CD4-positive, alpha-beta T cell treated with Interleukin-10 for 1 hour (primary cell): ENCODE measurements at places on chromosomes 7 and 10.

GRCh38 chr7:106538638-106539037 lies 122.3 kb downstream of the CCDC71L start:
- no peak for DNase-seq

- no peak for DNase-seq
Observed at GRCh38 chr7:568031-568951, 48.6 kb upstream of the PDGFA start.

DNA sequence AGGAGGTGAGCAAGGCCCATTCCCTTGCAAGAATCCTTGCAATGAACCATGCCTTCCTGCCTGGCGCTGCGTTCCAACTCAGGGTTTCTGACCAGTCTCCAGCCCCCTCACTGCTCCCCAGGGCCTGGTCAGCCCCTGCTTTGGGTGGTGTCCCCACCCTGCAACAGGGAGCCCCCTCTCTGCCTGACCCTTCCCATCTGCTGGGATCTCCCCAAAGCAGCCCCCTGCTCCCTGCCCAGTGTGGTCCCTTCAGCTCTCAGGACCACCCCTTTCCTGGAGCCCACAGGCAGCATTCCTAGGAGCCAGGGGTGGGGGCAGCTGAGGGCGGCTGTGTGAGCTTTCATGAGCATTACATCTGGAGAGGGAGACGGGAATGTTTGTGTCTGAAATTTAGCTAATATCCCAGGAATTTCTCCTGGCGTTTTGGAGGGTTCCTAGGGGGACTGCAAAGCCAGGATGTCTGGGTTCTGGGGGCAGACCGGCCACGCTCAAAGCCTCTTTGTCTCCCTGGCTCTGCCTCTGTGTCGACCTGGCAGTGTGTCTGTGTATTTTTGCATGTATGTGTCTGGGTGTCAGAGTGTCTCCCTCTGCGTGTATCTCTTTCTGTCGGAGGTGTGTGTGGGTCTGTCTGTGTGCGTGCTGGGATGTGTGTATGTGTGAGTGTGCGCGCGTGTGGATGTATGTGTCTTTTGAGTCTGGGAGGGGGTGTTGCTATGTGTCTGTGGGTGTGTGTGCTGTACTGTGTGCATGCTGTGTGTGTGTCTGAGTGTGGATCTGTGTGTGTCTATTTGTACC lies 300.5 kb upstream of the ZMIZ1 start:
- DNase-seq: no peak

DNA sequence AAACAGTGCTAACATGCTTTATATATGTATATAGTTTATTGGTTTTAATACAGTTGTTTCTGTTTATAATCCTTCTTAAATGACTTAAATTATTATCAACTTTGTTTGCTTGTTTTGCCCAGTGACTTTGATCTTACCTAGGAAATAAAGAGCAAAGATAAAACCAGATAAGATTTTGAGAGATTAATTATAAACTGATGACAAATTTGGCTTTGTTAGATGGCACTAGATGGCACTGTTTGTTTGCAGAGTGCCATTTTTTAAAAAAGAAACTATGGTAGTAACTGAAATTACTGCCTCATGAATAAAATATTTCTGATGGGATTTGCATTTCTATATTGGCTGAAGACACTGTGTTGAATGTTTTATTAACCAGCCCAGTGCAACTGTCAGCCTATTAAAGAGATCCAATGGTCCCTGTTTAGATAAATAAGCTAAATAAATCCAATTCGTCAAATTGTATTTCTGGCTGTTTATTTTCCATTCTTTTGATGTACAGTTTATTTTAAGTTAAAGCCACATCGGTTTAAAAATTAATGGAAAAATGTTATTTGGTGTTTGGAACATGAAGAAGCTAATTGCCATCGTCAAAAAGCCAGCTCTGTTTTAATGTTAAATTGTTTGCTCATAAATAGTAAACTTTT lies 28.7 kb downstream of the VTI1A start:
- peak; percentile 12 for DNase-seq

DNA sequence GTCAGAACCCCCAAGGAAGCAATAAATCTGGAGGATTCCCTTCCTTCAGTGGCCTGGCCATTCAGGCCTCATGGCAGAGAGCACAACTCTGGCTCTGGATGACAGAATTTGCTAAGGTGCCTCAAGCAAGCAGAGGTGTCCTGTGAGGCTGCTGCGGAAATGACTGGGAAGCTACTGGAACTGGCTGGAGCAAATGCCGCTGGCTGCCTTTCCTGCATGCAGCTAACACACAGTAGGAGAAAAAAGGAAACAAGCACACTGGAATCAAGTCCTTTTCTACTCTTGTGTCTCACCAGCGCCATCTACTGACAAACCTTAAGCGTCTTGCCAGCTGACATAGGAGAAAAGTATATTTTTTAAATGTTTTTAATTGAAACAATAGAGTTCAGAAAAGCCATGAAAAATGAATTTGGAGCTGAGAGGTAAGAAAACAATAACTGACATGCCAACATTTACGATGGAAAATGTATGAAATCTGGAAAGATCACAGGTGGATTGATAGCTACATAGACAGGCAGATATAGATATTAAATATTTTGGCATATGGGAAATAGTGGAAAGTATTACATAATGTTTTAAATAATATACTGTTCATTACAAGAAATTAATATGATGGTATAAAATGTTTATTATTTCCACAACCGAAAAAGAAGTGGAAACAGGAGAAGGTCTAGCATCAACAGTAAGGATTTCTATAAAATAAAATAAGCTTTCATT lies 951.6 kb downstream of the ANKRD7 start:
- peak; percentile 2 for DNase-seq

- DNase-seq: no peak
Observed at GRCh38 chr7:98185101-98185500, 26.1 kb upstream of the BHLHA15 start.

DNA sequence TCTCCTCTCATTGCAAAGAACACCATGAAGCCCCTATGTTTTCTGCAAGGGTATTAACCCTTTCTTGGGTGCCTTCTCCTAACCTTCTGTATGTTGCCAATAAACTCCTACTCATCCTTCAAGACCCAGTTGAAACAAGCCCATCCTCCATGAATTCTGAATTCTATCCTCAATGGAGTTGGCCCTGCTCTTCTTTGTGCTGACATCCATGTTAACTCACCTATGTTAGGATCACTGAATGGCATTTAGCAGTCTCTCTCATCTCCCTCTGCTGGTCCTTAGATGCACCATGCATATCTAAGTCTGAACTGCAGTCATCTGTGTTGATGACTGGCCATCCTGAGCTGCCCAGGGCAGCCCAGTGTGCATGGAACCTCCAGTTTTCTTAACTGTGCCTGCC lies 129.8 kb downstream of the BUB3 start:
- no peak for DNase-seq

GRCh38 chr7:44735403-44736165 lies 13.1 kb upstream of the ZMIZ2 start:
- DNase-seq: peak; percentile 55

- DNase-seq: no peak
Observed at GRCh38 chr10:642186-642890, 47.1 kb downstream of the DIP2C start.

DNA sequence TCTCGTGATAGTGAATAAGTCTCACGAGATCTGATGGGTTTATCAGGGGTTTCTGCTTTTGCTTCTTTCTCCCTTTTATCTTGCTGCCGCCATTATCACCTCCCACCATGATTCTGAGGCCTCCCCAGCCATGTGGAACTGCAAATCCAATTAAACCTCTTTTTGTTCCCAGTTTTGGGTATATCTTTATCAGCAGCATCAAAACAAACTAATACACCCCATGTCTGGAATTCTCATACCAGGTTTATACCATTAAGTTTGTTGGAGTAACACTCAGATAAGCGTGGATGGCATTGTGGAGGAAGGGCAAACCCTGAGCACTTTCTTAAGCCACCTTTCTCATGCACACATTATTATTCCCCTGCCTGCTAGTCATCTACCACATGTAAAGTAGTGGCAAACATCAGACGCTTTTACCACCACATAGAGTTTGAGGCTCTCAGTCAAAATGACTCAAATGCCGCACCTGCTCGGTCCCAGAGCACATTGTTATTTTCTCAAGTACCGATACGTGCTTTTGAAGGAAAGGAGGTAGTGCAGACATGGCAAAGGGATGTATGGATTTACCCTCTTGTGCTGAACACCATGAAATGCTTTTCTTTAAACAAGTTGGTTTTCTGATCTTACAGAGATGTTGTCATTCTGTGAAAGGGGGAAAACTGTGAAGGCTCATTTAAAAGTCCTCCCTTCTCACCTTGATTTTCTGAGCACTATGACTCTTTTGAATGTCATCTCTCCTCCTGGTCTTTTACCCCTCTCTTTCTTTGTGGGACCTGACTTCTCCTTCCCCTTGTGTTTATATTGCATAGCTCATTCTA lies 429.7 kb downstream of the EXOC4 start:
- no peak for DNase-seq

DNA sequence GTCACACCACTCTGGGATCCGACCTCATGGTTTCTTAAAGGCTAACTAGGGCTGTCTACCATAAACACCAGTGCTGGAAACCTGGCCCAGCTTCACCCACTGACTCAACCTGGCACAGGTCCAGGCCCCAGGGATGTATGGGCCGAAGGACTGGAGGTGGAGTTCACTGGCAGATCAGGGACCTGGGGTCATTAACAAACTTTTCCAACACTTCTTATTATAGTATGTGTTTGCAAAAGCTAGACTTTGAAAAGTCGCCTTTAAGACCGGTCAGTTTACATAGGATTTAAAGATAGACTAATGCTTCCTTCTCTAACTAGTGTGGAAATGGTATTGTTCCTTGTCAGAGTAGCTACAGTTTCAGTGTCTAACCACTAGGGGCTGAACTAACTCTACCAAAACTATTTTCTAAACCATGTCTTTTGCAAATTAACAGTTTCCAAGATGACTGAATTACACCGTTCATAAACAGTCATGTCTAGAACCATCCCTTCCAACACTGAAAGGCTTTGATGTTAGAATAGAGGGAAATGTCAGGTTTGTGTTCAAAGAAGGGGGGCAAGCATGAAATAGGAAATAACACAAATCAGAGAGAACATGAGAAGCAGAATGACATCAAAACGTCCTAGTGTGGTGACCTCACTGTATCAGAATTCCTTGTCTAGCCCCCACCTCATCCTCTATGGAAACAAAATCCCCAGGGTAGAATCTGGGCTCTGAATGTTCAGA lies 29.7 kb downstream of the STN1 start:
- peak; percentile 74 for DNase-seq

DNA sequence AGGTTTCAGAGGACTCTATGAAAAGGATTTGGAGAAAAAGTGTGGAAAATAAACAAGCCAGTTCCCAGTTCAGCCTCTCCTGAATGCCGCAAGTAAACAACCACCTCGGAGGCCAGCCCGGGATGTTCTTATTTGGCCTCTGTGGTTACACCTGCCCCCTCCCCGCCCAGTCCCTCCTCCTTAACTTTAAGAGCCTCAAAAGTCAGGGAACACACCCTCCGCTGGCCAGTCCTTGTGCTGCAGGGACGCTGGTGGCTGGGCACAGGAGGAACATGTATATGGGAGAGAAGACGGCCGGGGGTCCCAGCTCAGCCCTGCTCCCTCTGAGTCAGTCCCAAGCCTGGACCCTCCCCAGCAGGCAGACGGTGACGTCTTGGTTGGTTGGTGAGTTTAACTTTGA lies 6.1 kb downstream of the CHST3 start:
- DNase-seq: no peak

DNA sequence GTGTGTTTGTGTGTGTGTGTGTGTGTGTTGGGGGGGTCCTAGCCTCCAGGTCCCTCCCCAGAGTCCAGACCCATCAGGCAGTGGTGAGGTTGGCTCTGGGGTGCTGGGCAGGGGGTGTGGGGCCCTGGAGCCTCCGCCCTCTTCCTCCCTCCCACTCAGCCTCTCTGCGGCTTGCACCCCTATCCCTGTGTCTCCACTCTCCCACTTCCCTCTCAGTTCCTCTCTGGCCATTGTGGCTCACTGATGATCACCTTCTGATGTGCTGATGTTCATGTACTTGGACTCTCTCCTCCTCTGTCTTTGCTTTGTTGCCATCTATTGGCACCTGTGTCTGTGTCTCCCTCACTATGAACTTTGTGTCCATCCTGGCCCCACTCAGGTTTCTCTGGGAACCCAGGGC lies 298.7 kb downstream of the ZEB1 start:
- no peak for DNase-seq

GRCh38 chr10:5343561-5343960 lies 21.2 kb upstream of the UCN3 start:
- peak; percentile 20 for DNase-seq

DNA sequence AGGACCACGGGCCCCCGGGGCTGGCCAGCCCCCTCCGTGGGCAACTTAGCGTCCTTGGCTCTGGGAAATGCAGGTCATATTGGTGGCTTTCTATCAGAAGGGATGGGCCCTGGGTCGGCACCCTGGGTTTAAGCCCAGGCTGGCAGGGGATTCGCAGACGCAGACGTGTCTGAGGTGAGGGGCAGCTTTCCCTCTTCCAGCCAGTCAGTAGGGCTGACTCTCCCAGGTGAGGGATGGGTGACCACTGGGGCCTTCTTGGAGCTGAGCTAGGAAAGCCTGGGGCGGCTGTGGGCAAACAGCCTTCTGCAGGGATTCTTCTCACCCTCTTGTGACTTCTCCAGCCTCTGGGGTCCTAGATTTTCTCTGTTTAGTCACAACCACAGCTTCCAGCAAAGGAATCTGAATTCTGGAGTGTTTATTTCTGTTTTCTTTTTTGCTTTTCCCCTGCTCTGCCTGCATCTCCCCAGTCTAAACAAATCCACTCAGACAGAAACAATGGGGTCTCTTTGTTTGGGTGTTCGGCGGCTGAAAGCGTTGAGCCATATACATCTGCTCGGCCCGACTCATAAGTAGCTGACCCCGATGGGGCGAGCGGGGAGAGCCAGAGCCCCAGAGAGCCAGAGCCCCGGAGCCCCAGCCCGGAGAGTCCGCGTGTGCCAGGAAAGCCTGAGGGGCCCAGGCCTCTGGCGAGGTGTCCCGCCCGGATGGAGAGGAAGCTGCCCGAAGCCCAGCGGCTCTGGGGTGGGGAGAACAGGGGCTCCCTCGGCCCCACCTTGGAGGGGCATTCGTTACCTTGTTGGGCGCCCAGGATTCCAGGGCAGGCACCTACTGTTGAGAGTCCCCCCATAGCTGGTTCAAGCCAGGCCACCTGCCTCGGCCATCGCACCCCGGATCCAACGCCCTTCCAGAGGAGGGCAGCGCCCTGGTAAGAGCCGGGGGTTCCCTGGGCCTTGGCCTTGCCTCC lies 2.0 kb downstream of the MNX1 start:
- no peak for DNase-seq

DNA sequence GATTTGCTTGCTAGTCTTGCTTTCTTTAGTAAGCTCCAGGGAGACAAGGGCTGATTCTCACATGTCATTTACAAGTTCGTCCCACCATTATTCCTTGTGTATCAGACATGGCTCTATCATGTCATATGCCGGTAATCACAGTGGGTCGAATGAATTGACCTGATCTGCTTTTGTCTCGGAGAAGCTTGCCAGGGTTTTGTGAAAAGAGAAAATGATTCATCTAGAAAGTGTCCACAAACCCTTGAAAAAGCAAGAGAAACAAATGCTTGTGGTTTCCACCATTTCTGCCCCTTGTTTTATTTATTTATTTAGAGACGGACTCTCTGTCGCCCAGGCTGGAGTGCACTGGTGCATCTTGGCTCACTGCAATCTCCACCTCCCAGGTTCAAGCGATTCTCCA lies 278.5 kb downstream of the TCF7L2 start:
- no peak for DNase-seq

GRCh38 chr7:130823060-130823459 lies 89.1 kb upstream of the KLF14 start:
- no peak for DNase-seq

GRCh38 chr7:2853147-2853546 lies 9.0 kb upstream of the GNA12 start:
- no peak for DNase-seq

GRCh38 chr7:39197831-39198230 lies 220.1 kb downstream of the POU6F2 start:
- DNase-seq: no peak

GRCh38 chr7:34354899-34355298 lies 303.1 kb upstream of the NPSR1 start:
- no peak for DNase-seq

- no peak for DNase-seq
Observed at GRCh38 chr7:74627661-74628411, 29.7 kb upstream of the GTF2I start.
